ENCODE measurements at places on chromosomes 11 and 22. TPM values are rescaled to one million over a fixed set of nuclear protein-coding genes. Genes with fewer than 3 reads are reported as not detected.

TCN1 gene
- not detected for total RNA-seq

DNA sequence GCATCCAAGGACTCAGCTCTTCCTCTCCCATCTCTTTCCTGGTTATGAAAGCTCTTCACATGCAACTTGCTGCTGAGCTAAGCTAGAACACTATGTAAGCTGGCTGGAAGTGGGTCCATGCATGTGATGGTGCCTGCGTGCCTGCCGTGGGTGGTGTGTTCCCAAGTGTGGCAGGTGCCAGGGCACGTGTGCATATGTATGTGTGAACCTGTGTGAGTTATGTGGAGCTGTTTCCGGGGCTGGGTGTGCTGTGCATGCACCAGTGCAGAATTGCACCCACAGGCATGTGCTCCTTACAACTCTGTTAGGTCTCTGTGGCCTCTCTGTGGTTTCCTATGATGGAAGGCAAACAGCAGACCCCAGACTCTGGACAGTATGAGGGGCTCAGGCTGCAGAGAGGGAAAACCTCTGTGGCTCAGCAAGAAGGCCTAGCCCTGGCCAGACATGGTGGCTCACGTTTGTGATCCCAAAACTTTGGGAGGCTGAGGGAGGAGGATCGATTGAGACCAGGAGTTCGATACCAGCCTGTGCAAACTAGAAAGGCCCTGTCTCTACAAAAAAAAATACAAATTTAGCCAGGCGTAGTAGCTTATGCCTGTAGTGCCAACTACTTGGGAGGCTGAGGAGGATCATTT is 4.1 kb upstream of the P2RY6 start:
- DNase-seq: no peak

GRCh38 chr11:108115500-108116140 is 5.7 kb upstream of the ACAT1 start:
- peak; percentile 94 for DNase-seq

- DNase-seq: no peak
Measured at GRCh38 chr11:78914503-78914902, 339.8 kb upstream of the NARS2 start.

- DNase-seq: no peak
Measured at GRCh38 chr11:16895306-16895705, 118.9 kb downstream of the PLEKHA7 start.

GRCh38 chr11:16791191-16791961 is 52.9 kb downstream of the C11orf58 start:
- peak; percentile 62 for DNase-seq

- peak; percentile 17 for DNase-seq
Measured at GRCh38 chr11:127345819-127346459, 345.4 kb upstream of the KIRREL3 start.

FADS3 gene
- 30.1 TPM for total RNA-seq

- no peak for DNase-seq
Measured at GRCh38 chr22:37951305-37951704, 2.1 kb downstream of the C22orf23 start.

GRCh38 chr11:126163074-126163700 is 48.3 kb downstream of the RPUSD4 start:
- DNase-seq: peak; percentile 72

KCNJ11 gene
- total RNA-seq: 7.3 TPM

ANGPTL5 gene
- not detected for total RNA-seq

- DNase-seq: no peak
Measured at GRCh38 chr22:48245196-48245485, 1482.7 kb downstream of the TBC1D22A start.

DNA sequence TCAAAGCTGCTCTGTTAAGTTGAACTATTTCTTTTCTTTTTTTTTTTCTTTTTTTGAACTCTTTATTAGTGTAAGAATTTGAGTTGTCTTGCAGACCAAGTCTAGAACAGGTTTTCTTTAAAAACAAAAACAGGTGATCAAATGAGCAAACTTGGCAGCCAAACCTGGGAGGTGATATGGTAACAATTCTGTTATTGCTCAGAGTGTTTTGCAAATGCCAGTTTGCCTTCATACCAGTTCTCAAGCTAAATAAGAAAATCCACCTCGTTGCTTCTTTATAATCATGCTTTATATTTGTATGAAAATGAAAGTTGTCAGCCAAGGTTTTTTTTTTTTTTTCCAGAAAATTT is 76.9 kb downstream of the DEPDC5 start:
- peak; percentile 72 for DNase-seq

DNA sequence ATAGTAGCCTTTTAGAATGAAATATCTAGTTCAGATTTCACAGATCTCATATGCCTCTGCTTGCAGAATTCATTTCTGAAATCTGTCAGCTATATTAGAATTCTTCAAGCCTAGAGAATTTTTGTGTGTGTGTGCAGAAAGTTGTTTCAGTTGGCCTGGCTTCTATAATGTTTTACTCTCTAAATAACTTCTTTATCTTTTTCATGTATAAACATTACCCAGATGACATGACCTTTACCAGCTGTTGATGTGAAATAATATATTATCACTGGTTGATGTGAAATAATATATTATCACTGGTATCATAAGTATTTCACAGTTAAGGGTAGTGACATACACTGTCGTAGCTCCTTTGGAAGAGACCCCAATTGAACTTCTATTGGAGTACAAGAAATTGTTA is 72.8 kb downstream of the ALX4 start:
- no peak for DNase-seq

- no peak for DNase-seq
Measured at GRCh38 chr22:32034275-32034674, 8.8 kb upstream of the SLC5A1 start.

DNA sequence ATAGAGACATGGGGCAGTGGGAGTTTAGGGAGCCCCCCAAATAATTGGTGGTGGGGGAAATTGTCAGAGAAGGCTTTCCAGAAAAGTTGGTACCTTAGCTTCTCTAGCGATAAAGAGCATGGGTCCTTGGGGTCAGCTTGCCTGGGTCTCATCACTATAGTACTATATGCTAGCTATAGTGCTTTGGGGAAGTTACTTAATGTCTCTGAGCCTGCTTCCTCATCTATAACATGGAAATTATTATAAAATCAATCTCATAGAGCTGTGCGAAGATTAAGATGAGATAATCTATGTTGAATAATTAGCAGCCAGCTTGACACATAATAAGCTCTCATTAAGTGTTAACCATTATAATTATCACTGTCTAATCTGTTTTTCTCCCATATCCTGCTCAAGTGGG is 41.2 kb downstream of the STIM1 start:
- no peak for DNase-seq

- no peak for DNase-seq
Measured at GRCh38 chr11:44609783-44610155, 44.3 kb downstream of the CD82 start.

SESN3 gene
- 82.2 TPM for total RNA-seq

ZP1 gene
- total RNA-seq: not detected

- DNase-seq: no peak
Measured at GRCh38 chr11:25159341-25159740, 662.5 kb downstream of the LUZP2 start.

PDGFD gene
- total RNA-seq: 16.1 TPM

CD3E gene
- total RNA-seq: 3.5 TPM

GRCh38 chr11:57277845-57278720 is 41.0 kb upstream of the APLNR start:
- DNase-seq: peak; percentile 76

DNA sequence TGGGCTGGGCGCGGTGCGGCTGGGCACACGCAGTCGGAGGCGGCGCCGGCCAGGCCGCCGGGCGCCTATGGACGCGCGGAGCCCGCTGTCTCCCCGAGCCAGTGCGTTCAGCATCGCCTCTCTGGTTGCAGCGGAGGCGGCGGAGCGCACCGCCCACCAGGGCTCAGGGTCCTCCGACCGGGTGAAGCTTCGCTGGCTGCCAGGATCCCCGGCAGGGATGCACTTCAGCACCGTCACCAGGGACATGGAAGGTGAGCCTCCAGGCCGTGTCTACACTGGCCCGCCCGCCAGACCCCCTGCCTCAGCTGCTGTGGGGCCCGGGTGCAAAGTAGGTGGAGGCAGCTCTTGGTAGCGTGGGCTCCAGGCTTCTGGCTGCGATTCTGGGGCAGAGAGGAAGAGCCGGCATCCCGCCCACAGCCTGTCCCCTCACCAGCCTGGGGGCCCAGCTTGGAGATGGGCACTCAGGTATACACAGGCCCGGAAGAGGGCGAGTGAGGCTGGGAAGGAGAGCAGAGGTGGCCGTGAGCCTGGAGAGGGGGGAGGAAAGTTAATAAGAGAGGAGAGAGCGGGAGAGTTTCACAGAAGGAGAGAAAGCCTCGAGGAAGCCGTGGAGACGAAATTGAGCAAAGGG is 1.0 kb upstream of the TBX1 start:
- no peak for DNase-seq

- no peak for DNase-seq
Measured at GRCh38 chr11:76376746-76377558, 4.0 kb downstream of the THAP12 start.

DNA sequence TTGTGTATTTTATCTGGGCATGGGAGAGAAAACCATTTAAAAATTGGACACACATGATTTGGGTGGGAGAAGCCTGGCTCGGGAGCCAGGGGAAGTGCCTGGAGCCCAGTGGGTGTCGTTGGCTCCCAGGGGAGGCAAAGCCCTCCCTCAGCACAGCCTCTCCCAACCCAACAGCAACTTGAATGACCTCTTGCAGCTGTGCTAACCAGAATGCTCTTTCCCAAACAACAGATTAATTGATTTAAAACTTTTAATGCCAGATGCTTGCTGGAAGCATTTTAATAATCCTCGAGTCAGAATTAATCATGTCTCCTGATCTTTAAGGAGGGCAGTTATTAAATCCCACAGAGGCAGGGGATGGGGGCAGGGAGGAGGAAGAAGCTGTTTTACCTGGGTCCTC is 401.6 kb downstream of the BUD13 start:
- no peak for DNase-seq

DNA sequence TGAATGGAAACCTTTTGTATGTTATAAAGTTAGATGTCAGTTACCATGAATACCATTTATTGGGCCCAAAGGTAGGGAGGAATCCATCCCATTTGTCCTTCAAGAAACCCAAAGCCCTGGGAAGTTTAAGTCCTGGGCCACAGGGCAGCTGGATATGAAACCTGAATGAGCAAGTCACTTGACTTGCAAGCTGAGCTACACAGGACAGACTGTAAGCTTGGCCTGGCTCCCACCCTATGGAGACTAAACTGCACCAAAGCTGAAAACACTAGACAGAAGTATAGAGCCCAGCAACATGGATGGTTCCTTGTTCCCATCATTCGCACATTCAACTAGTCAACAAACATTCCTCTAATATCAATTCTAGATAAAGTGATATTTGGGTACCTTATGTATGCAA is 71.3 kb downstream of the KCNC1 start:
- no peak for DNase-seq

FREY1 gene
- total RNA-seq: not detected

GRCh38 chr11:7651140-7651551 is 22.2 kb downstream of the CYB5R2 start:
- no peak for DNase-seq

DNA sequence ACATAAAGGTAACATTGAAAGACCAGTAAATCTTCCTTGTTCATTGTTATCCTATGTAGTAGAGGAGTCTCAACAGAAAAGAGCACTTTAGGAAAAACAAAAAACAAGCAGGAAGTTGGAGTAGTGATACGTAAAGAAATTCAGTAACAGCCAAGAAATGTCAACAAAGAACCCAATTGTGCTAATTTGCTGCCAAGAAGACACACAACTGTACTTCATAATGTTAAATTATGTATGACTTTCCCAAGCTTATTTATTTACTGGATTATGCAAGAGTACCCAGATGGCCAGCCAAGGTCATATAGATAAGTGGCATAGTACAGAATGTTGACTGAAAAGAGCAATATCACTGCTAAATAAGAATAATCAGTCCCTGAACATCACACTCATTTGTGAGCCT is 264.7 kb upstream of the CCDC179 start:
- no peak for DNase-seq

ZFP91 gene
- 63.0 TPM for total RNA-seq

CCDC89 gene
- 0.33 TPM for total RNA-seq

- DNase-seq: no peak
Measured at GRCh38 chr11:96658436-96658835, 268.6 kb downstream of the JRKL start.

LIF gene
- total RNA-seq: 2.1 TPM

- DNase-seq: no peak
Measured at GRCh38 chr11:75240311-75241035, at the start of gene TPBGL. Gene TPBGL (plus strand): TSS chr11:75240774. CDS start chr11:75241050, 276 bp downstream.

- peak; percentile 41 for DNase-seq
Measured at GRCh38 chr22:46902436-46902835, 140.0 kb downstream of the TBC1D22A start.

NAALADL1 gene
- 21.5 TPM for total RNA-seq

DNA sequence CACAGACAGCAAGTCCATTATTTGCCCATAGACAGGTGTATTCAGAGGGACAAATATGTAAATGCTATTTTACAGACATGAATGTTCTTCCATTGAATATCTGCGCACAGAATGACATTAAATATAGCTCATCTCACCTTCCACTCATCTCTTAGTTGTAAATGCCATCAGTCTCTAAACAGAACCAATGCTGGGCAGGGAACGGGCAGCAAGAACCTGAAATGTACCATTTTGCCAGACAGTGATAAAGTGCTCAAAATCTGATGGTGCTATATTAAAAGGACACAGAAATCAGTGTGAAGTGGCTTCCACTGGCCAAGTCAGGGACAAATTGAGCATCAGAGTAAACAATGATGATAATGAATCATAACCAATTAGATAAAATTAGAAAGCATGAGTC is 10.0 kb upstream of the OR8B4 start:
- DNase-seq: no peak

- peak; percentile 49 for DNase-seq
Measured at GRCh38 chr22:47850644-47851151, 1088.2 kb downstream of the TBC1D22A start.

DNA sequence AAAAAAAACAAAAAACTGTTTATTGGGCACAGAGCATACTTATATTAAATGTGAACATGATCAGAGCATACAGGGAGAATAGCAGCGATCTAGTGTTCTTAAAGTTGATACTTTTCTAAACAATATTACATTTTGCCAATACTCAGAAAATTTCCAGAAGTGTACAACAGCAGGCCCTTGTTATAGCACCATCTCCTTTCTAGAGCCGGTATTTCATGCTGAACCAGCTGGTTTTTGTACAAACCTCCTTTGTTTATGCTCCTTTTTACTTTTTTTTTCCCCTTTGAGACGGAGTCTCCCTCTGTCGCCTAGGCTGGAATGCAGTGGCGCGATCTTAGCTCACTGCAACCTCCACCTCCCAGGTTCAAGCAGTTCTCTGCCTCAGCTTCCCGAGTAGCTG is 90.7 kb downstream of the PPP6R3 start:
- no peak for DNase-seq

MUC6 gene
- total RNA-seq: not detected

- DNase-seq: no peak
Measured at GRCh38 chr11:11594162-11594561, 27.6 kb downstream of the GALNT18 start.

EEF1G gene
- 1,416 TPM for total RNA-seq

All from thyroid gland (tissue), 4 donors.